ENCODE measurements at places on chromosomes 1 and 21.

DNA sequence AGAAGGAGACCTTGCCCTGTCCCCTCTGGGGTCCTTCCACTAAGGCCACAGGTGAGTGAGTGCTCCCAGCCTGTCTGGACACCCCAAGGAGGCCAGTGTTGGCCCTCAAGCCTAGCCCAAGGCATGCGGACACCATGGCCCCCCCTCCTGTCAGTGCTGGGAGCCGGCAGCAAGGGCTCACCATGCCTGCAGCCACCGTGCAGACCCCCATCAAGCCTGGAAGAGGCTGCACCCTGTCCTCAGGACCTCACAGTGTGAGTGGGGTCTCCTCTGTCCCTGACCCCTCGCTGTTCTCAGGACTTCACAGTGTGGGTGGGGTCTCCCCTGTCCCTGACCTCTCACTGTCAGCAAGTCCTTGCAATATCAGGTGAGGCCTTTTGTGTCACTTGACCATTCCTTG is 33.2 kb upstream of the PRSS38 start:
- no peak for DNase-seq

GRCh38 chr1:222420633-222421032 is 127.3 kb downstream of the HHIPL2 start:
- DNase-seq, result no peak

DNA sequence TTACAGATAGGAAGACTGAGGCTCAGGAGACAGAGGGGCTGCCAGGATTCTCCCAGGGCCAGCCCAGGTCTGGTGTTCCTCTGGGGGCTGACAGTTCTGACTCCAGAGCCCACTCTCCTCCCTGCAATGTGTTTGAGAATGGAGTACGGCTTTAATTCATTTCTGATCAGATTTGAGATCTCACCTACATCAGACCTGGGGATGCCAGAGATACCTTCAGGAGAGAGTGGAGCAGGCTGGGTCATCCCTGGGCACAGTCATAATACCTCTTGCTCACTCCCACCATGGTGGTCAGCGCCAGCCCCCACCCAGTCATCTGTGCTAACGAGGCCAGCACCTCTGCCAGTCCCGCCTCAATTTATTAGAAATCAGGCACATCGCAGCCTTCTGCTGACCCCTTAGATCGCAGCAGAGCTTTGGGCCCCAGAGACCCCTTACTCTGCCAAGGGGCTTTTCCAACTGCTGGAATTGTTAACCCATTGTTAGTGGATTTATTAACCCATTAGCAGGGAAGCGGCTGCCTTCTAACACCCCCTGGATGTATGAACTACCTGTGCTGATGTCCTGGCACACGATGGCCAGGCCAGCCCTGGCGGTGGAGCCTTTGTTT is 352.1 kb downstream of the MATN1 start:
- no peak for DNase-seq

DNA sequence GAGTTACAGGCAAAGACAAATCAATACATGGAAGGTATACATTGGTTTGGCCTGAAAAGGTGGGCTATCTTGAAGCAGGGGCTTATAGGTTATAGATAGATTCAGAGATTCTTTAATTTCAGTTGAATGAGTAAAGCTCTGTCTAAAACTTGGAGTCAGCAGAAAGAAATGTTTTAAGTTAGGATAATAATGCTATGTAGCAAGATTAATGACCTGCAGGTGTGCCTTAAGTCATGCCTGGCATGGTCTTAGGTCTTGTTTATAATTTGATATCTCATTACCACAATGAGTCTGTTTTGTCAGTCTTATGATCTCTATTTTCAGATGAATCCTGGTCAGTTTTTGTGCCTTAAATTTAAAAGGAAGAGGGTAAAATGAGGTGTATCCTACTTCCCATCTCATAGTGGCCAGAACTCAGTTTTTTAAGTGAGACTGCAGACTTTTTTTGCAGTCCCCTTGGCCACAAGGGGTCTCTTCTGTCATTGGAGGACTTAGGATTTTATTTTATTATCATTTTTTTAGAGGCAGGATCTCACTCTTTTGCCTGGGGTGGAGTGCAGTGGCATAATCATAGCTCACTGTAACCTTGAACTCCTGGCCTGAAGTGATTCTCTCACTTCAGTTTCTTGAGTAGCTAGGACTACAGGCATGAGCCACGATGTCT is 21.3 kb upstream of the PGBD2 start:
- no peak for DNase-seq

GRCh38 chr21:34526618-34527290 is 14.7 kb upstream of the KCNE1 start:
- peak; percentile 92 for DNase-seq

- no peak for DNase-seq
These were observed 58.2 kb downstream of the ALPL start for GRCh38 chr1:21567241-21568005.

GRCh38 chr1:23484253-23485001 is 448 bp upstream of the ASAP3 start:
- peak; percentile 97 for DNase-seq

- DNase-seq, result no peak
These were observed 386.5 kb upstream of the ST6GALNAC5 start for GRCh38 chr1:76480827-76481226.
